ENCODE measurements at places on chromosomes 11 and 22.
A peak's percentile ranks its signal among the peaks of the same experiment; 100 is the strongest.

- no peak for DNase-seq
Measured at GRCh38 chr11:86781546-86781945, 18.8 kb upstream of the PRSS23 start.

DNA sequence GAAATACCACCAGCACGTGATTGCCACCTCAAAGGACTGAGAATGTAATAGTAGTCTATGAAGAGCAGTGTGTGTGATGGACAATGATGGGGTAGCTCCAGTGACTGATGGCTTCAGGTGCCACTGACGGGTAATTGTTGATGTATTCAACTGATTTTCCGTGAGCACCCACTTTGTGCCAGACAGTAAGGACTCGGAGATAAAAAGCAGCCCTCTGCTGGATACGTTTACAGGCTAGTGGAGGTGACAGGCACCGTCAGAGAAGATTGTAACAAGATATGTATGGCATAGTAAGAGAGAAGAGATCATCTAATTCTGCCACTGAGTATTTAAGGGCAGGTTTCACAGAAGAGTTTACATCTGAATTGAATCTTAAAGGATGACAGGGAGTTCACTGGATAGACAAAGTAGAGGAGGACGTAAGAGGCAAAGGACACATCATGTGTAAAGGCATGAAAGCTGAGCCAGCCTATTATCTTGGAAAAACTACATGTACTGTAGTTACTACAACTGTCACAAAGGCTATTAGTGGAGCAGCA, 1.1 kb upstream of the ENTHD1 start:
- no peak for DNase-seq

DNA sequence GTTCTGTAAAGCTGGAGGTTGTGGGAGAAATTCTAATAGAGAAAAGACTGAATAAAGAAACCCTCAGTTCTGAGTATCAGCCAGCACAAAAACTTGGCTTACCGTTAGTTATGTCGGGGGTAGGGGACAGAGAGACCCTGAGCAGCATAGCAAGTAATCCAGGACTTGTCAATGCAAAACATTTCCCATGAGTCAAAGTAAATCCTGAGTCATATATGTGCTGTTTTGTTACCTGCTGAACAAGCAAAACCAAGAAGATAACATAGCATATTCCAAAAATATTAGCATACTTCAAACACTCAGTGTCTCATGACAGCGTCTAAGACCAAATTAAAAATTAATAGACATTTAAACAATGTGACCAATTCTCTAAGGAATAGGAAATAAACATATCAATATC, 75.1 kb upstream of the LUZP2 start:
- no peak for DNase-seq

GRCh38 chr22:27624042-27624441, 177.5 kb downstream of the MN1 start:
- DNase-seq = no peak

DNA sequence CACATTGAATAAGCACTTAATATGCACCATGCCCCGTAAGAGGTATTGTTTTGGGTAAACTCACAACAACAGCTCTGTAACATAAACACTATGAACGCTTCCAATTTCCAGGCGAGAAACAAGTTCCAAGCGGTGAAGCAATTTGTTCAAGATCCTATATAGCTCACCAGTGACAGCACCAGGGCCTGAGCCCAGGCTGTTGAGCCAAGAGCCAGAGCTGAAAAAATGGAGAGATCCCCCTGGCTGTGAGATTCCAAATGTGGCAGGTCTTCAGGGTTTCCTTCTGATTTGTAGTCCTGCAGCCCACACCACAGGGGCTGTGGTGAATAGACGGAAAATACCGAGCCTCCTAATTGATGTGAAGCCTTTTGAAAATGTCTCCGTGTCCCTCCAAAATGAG, 268.0 kb upstream of the KIRREL3 start:
- DNase-seq = no peak

- no peak for DNase-seq
Measured at GRCh38 chr11:121336279-121336937, 43.8 kb downstream of the SC5D start.

GRCh38 chr11:35344681-35345574, 74.4 kb downstream of the SLC1A2 start:
- DNase-seq = peak; percentile 52
